RPMI8226 (cell line): ENCODE measurements at places on chromosomes 5 and 9.

DNA sequence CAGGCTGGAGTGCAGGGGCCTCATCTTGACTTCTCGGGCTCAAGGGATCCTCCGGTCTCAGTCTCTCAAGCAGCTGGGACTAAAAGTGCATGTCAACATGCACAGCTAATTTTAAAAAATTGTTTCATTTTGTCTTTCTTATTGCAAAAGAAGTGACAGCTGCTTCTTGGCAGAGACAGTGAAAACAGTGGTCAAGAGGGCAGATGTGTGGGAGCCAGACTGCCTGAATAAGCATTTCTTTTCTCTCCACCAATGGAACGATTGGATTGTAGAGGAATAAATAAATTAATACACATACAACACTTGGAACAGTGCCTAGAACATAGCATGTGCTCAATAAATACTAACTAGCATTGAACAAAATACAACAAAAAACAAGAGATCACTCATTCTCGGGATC, 27.4 kb upstream of the KIF4B start:
- DNase-seq: no peak

- DNase-seq: peak; percentile 82
Observed at GRCh38 chr9:121059998-121060636, 10.0 kb upstream of the C5 start.

DNA sequence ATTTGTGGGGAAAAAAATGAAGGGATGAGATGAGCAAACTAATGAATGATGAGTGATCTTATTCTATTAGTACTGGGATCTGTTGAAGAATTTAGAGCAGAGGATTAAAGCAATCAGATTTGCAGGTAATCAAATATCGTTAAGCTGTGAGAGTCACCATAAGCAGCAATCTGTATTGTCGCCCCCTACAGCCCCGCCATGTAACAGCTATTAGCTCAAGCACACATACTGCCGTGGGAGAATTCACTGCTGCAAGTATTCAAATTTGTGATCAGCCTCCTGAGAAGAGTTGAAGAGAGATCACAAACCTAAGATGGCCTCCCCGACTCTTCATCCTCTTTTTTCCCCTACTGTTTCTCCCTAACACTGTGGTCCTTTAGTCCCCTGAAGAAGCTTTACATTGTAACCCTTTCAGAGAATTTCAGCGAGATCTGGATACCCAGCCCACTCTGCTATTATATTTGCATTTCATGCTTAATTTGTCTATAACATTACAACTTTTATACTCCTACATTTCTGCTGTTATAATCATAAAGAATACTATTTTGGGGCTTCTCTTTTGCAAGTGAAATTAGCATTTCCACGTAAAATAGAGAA, 28.5 kb upstream of the PHF24 start:
- peak; percentile 40 for DNase-seq

DNA sequence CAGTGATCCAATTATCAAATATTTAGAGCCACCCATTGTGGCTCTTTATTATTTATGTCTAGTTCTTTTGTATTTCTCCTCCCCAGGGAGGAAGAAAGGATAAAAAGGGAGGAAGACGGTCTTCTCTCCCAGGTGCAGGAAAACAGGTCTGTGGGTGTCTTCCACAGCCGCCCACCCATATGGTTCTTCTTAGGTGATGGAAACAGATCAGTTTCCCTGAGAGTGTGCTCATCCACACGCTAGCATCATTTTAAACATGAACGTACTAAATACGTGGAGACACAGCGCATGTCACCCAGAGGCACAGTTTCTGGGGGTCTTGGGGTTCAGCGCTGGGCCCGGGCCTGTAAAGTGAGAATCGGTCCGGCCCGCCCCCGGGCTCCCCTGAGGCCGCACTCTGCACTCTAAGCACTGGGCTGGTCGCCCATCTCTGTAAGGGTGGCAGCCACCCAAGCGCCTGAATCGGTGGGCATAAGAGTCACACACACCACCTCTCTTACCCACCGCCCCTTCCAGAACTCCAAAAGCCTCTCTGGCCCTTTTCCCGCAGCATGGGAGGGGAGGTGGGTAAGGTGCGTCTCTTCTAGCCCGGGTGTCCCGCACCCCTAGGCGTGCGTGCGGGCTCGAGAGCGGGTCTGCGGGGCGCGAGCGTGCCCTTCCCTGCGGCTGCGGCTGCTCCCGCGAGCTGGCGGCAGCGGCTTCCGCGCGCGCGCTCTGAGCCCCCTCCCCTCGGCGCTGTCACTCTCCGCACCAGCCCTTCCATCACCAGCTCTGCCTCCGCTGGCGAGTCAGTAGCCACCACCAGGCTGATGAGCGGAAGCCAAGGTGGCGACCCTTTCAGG, 1.3 kb downstream of the PTCH1 start:
- peak; percentile 34 for DNase-seq

DNA sequence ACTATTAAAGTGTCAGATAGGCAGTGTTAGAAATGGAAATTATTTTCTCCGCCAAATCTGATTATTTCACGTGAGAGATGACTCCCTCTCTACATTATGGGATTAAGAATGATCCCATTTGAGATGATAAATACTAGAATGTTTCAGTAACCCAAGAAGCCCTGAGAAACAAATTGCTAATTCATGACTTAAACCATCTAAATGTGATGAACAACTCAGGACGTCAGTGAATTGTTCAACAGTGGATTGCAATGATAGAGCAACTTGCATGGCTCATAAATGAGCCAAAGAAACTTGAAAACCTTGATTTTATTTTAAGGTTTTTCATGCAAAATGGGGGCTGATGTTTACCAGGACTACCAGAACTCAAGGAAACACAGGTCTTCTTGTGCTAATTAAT, 350.5 kb upstream of the WWC1 start:
- no peak for DNase-seq

GRCh38 chr5:55558484-55558883, 23.7 kb upstream of the PLPP1 start:
- DNase-seq: no peak
